ENCODE measurements at places on chromosomes 3 and 15. TPM values are rescaled to one million over a fixed set of nuclear protein-coding genes. Genes with fewer than 3 reads are reported as not detected.

Gene CASR
- not detected for total RNA-seq

Gene HIGD2B
- total RNA-seq, result 0.32 TPM

Gene AADACL2
- total RNA-seq, result not detected

Gene NDN
- total RNA-seq, result 1.4 TPM

Gene DALRD3
- total RNA-seq, result 28.6 TPM

Gene LRRC2
- not detected for total RNA-seq

Gene CD200R1
- total RNA-seq, result 2.6 TPM

Gene SNAP23
- total RNA-seq, result 42.3 TPM

Gene ZDHHC19
- not detected for total RNA-seq

Gene VILL
- total RNA-seq, result 13.6 TPM

Gene CSPG4
- total RNA-seq, result 0.02 TPM

Gene FOXB1
- 0.44 TPM for total RNA-seq

Gene C3orf49
- not detected for total RNA-seq

Gene MYLK
- not detected for total RNA-seq

Gene ALG1L2
- total RNA-seq, result 0.82 TPM

Gene GRAMD1C
- 0.21 TPM for total RNA-seq

Gene ILDR1
- not detected for total RNA-seq

Gene FANCD2OS
- total RNA-seq, result not detected

Gene PTPRG
- not detected for total RNA-seq

Gene SLC27A2
- total RNA-seq, result 29.2 TPM

Gene CAMK2N2
- 0.69 TPM for total RNA-seq

Gene COL7A1
- total RNA-seq, result 1.3 TPM

Gene TRIM42
- total RNA-seq, result not detected

Gene ARMC8
- 49.9 TPM for total RNA-seq

Gene COL8A1
- 0.06 TPM for total RNA-seq

Gene SLC28A1
- not detected for total RNA-seq

Gene GPR15
- total RNA-seq, result 4.4 TPM

Gene TMEM212
- total RNA-seq, result not detected

Gene MPI
- total RNA-seq, result 62.3 TPM

Gene WNT5A
- not detected for total RNA-seq
